ENCODE measurements at places on chromosomes 7 and 10.

DNA sequence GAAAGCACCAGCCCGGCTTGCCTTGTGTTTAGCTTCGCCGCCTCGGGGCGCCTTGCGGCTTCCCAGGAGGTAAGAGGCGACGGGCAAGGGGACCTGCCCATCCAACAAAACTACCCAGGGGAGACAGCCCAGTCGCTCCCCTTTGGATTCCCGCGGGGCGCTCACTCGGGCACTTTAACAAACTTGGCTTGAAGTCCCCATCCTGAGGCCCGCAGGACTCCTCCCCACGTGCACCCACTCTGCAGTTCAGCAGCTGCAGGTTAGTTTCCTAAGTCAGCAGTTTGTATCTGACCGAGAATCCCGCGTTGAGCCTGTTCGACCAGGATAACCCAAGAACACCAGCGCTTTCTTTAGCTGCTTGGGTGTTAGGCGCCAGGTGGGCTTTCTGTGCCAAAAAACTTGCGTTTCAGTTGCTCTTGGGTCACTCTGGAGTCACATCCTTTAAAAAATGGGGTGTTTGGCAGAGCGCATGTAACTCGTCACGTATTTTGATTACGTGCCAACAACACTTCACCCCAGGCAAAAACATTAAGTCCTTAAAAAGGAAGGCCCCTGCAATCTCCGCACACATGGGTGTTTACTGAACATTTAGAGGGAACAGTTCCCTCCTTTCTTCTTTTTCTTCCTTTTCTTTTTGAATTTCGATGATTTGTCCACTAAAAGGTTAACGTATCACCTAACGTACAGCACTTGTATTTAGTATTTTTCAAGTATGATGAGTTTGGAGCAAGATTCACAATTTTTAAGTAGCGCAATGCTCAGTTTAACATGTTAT, 876 bp downstream of the DNAH11 start:
- no peak for DNase-seq

DNA sequence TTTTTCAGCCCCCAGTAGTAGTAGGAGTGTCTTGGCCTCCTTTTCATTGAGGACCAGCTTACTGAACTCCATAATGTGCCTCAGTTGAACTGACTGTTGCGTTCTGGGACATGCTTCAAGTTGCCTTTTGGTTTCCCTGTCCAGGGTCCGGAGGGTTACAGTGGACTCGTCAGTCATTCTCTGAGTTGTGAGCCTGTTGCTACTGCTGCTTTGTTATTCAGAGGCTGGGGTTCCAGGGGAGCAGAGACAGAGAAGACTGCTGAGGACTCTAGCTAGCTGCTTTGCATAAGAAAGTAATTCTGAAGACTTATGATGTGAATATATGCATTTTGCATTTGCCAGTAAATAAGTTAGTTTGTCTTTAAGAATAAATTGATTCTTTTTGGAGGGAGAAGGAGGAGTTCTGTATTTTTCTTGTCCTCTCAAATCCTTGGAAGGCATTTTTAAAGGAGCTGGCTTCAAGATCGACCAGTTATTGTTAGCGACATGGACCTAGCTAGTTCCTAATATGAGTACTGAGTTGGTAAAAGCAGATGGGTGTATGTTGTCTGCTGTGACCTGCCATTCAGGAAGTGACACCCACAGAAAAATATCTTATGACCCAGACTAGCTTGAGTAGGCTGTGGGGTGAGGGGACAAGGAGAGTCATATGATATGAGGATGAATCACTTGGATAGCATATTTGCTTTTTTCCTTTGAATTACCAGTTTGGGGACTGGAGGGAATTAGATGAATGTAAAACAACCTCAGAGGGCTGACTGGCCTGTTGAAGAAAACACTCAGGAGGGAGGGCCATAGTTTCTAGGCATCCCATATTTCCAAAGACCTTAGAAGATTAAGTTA, 8.3 kb downstream of the PI4K2A start:
- DNase-seq = no peak

DNA sequence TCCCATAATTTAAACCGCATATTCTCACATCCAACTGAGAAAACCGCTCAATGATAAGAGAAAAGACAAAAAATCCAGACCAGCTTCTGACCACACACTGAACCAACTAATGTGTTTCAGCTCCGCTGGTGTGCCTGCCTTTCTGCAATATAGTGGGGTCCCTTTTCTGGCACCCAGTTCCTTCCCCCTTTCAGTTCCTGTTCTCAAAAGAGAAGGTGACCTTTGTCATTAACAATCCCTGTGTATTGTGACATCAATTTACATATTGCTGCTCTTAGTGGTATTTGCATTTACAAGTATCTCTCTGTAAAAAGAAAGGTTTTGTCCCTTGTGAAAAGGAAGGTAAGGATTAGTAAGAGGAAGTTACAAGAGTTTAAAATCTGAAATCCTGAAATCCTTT, 1.4 kb downstream of the PPP1R17 start:
- no peak for DNase-seq

GRCh38 chr7:94050046-94050445, 45.9 kb upstream of the BET1 start:
- no peak for DNase-seq

DNA sequence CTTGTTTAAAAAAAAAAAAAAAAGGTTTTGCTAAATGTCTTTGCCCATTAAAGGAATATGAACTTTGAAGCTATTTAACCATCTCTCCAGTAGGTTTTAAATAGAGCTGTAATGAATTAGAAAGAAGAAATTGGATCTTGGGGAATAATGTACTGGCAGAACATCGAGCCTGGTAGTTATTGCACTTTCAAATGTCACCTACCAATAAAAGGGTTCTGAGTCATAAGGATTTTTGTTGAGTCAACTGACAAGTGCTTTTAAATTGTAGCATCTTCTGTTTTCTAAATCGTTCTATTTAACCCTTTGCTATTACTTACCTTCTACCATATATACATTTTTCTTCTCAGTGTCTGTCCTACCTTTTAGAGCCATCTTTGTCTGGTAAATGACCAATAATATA, 10.7 kb downstream of the CUTC start:
- DNase-seq = no peak

DNA sequence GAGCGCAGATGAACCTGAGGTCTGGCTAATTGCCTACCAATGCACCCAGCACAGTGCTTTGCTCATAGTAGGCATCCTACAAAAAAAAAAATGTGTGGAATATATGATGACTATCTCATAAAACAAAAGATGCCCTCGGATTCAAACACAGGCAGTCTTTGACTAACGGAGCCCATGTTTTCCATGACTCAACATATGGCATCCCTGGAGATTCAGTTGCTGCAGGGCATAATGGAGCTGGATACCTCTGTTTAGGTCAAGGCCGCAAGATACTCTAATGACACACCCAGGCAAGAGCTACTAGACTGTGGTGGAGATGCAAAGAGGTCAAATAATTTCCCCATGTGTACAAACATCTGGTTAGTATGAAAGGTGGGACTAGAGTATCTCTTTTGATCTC, 16.3 kb downstream of the CUBN start:
- DNase-seq = no peak

DNA sequence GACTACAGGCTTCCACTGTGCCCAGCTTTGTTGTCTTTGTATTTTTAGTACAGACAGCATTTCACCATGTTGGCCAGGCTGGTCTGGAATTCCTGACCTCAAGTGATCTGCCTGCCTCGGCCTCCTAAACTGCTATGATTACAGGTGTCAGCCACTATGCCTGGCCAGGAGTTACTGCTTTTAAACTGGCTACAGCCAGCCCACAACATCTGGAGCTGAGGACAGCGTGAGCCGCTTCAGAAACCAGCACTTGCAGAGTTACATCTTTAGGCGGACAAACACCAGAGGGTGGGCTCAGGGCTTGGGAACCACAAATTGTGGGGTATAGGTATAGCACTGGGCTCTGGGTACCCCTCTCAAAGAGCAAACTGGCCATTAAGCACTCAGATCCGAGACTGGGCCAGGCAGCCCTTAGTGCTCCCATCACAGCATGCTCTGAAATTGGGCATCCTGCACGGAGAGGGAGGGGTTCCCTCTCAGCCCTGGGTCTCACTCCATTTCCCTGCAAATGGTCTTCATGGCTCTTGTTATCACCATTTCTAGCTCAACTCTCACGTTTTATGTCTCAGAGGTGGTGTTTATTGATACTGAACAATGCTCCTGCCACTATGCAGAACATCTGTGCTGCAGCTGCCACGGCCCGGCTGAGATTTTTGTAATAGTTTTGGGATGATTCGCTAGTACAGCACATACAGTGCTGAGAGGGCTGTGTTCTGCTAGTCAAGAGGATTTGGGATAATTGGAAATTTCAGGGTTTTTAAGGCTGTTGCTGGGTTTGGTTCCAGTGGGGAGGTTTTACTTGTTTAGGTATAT, 146.4 kb upstream of the LYZL2 start:
- no peak for DNase-seq

- DNase-seq = no peak
Measured at GRCh38 chr7:3439333-3440030, 138.4 kb downstream of the SDK1 start.

DNA sequence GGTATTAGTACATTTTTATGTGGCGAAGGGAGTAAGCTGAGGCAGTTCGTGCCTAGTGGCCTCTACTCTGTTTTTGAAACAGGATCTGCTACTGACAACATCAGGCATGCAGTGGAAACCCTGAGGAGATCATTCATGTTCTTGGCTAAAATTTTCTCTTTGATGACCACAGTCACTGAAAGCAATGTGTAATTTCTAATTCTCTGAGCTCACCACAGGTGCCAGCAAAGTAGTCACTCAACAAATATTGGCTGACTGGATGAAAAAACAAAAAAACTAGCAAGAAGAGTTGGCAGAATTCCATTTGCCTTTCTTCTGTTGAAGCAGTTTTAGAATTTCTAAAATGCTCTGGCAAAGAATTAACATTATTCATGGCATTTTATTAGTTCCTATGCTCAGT, 176.5 kb upstream of the KCTD7 start:
- no peak for DNase-seq

DNA sequence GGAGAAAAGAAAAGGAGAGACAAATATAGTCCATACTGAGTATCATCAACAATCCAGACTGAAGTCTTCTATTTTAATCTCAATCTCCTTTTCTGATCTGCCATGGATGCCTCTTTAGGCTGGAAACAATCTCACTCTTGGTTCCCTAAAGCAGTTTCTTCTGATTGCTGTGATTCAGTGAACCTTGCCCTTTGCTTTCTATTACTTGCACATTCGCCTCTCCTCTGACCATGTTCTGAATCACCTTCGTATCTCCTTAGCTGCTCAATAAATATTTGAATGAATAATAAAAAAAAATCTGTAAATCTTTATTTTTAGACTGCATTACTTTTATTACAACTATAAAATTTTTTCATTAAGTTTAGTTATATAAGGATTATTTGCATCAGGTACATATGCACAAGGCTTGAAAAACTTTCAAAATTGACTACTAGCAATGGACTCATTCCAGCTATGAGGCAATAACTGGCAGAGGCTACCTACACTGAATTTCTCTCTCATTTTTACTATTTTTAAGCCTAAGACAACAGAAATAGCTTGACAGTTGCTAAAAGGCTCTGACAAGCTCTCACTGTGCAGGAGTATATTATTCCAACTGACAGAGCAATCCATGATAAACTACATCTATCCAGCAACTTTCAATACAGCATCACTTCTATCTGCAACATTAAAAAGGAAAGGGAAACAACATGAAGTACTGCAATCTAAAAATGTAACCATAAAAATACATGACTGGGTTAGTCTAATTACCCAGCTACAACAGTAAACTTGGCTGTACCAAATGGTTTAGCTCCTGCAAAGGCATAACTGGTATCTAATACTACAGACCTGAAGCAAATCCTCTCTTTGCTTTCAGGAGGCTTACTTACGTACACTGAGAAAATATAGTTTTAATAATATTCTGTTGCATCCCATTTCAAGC, 25.6 kb downstream of the TM9SF3 start:
- no peak for DNase-seq

GRCh38 chr7:112371701-112372100, 78.6 kb upstream of the IFRD1 start:
- peak; percentile 7 for DNase-seq

DNA sequence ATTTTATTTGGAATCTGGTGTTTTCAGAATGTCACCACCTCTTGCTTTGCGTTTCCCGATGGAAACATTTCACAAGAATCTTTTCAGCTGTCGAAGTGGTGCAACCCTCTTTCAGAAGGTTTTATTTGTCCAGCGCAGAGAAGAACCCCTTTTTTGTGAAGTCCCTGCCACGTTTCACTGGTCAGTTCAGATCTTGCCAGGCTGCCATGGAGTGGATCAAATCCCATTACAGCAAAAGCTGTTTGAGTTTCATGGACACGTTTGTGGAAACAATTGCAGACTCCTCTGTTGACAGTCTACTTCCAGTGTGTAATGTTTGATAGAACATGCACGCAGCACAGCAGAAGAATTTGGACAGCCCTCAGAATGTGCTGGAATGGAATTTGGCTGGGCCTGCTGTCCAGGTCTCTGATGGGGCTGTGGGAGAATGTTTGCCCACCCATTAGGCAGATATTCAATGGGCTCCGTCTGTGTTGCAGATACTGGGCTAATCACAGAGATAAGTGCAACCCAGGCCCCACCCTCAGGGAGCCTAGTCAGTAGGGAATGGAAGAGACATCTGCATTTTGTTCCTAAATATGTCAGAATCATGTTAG, 143.2 kb downstream of the GRK5 start:
- DNase-seq = no peak

DNA sequence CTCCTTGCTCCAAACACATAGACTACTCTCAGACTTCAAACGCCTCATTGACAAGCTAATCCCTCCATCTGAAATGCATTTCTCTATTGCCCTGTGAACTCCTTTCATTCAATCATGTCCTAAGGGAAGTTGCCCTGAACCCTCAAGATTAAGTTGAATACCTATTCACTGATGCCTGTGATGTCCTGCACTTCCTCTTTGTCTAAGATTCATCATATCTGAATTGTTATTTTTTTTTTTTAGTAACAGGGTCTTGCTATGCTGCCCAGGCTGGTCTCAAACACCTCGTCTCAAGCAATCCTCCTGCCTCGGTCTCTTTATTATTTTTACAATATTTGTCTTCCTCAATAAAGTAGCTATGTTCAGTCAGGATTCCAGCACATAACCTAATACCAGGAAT, 3.2 kb downstream of the PSMA2 start:
- DNase-seq = no peak

- no peak for DNase-seq
Measured at GRCh38 chr7:128025380-128025779, 5.9 kb downstream of the LRRC4 start.

DNA sequence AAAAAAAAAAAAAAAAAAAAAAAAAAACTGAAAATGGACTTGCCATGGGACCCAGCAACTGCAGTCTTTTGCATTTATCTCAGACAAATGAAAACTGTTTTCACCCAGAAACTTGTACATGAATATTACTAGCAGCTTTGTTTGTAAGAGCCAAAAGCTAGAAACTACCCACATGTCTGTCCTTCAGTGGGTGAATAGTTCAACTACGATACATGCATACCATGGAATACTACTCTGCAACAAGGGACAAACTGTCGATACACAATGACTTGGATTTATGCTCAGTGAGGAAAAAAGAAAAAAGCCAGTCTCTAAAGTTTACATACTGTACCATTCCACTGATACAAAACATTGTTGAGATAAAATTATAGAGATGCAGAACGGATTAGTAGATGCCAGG, 195.6 kb downstream of the KIAA1217 start:
- no peak for DNase-seq

- no peak for DNase-seq
Measured at GRCh38 chr7:50685135-50686065, 97.3 kb downstream of the GRB10 start.

GRCh38 chr10:33327751-33328150, 6.7 kb downstream of the NRP1 start:
- DNase-seq = no peak
